ENCODE measurements at places on chromosomes 6 and 20. TPM values are rescaled to one million over a fixed set of nuclear protein-coding genes. Genes with fewer than 3 reads are reported as not detected.

Gene LRRC73
- 0.37 TPM for total RNA-seq

Gene FLRT3
- not detected for total RNA-seq

Gene GPX5
- total RNA-seq = not detected

Gene CD83
- 62.3 TPM for total RNA-seq

Gene THBD
- total RNA-seq = 1.1 TPM

Data from T-helper 17 cell (primary cell).